Hematopoietic multipotent progenitor cell treated with erythropoietin and hydrocortisone succinate and interleukin-3 and kit ligand, for 15 days (in vitro differentiated cells): ENCODE measurements at places on chromosomes 12 and 14.

- DNase-seq, result no peak
Measured at GRCh38 chr14:91059576-91060350, 678 bp downstream of the RPS6KA5 start.

DNA sequence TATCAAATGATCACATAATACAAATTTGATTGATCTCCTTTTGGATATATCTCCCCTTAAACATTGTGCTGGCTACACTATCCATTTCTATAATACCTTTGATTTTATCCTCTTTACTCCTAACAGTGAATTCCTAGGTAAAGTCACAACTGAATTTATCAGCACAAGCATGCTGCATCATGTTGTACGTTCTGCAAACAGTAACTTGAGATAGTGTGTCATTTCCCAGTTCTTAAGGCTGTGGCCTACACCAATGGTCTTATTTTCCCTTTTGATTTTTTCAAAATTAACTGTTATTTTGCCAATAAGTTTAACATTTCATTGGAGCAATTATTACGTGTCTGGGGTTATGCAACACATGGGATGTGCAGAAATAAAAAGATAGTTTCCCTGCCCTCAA lies 24.8 kb downstream of the PRKCH start:
- DNase-seq, result no peak

- no peak for DNase-seq
Measured at GRCh38 chr12:32303174-32303549, 96.2 kb upstream of the FGD4 start.

DNA sequence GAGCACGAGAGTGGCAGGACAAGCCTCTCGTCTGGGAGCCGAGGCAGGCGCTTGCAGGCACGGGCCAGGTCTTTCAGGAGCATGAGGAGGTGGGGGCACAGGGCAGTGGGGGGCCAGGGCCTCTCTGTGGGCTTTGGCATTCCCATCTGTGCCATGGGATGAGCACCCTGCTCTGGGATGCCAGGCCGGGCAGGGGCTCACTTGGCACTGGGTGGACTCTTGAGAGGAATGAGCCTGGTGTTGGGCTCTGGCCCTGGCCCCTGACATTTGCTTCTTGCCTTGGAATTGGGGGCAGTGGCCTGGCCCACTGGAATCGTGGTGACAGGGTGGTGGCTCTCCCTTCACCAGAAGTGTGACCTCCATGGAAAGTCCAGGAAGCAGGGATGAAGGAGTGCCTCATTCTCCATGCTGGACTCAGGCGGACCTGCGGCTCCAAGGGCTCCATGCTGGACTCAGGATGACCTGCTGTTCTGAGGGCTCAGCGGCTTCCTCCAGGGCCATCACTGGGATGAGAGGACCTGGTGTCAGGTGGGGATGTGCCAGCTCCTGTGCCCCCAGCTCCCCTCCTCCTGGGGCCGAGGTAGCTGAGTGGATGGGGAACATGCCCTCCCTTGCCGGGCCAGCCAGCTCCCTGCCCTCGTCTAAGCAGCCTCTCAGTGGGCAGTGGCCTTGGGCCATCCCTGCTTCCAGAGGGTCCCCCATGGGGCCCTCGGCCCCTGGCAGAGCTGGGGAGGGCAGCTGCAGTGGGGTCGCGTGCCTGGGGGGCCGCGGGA lies 220.3 kb downstream of the KIF26A start:
- DNase-seq, result no peak

GRCh38 chr12:113727651-113728061 lies 238.5 kb downstream of the RBM19 start:
- DNase-seq, result no peak

GRCh38 chr14:27727251-27727770 lies 1039.3 kb upstream of the FOXG1 start:
- DNase-seq, result no peak

GRCh38 chr14:55867311-55867710 lies 250.9 kb upstream of the PELI2 start:
- no peak for DNase-seq

- DNase-seq, result no peak
Measured at GRCh38 chr14:106874350-106874749, 1348.0 kb downstream of the TMEM121 start.

DNA sequence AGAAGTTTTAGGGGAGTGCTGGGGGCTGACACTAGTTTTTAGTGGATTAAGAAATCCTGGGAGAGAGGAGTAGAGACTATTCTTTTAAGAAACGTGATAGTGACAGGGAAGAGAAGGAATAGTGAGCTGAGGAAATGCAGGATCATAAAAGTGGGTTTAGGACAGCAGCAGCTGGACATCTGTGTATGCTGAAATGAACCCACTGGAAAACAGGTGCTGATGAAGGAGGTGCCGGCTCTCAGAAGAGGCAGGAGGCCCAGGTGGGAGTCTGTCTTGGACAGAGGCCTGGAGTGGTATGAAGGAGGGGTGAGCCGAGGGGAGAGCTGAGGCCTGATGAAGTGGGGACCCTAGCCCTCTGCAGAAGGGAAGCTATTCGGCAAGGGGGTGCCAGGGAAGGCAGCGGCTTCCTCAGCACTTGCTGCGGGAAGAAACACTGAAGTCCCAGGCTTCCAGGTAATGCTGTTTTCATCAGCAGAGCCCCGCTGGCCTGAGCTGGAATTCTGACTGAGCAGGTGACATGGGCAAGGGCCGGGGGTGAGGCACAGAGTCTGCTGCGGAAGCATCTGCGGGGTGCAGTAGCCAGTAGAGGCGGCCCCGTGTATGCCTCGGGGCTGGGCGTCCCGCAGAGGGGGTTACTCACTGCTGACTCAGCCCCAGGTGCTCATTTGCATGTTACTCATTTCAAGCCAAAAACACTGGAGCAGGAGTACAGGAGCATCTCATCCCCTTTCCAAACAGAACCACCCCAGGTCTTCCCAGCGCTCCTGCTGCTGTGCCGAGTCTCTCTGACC lies 89.7 kb downstream of the TMCC3 start:
- DNase-seq, result no peak

DNA sequence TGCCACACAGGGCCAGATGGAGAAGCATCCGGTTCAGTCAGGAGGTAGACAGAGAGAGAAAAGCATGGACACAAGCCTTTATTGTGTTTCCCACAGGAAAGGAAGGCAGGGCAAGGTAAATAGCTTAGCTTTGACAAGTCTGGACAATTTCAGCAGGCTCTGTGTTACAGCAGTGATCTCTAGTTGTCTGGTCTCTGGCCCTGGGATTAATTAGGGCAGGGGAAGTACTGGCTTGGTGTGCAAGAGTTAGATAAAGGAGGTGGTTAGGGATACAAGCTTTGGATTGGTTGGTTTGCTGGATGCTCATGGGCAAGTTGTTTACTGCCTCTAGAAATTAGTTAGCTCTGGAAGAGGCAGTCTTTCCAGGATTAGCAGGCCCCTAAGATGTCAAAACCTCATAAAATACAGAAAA lies 15.1 kb upstream of the NGDN start:
- DNase-seq, result peak; percentile 50

GRCh38 chr14:96129128-96129736 lies 75.4 kb upstream of the BDKRB2 start:
- no peak for DNase-seq

- DNase-seq, result no peak
Measured at GRCh38 chr14:67942080-67942710, 122.6 kb downstream of the RAD51B start.

- DNase-seq, result no peak
Measured at GRCh38 chr12:119980242-119980641, 8.8 kb upstream of the BICDL1 start.

DNA sequence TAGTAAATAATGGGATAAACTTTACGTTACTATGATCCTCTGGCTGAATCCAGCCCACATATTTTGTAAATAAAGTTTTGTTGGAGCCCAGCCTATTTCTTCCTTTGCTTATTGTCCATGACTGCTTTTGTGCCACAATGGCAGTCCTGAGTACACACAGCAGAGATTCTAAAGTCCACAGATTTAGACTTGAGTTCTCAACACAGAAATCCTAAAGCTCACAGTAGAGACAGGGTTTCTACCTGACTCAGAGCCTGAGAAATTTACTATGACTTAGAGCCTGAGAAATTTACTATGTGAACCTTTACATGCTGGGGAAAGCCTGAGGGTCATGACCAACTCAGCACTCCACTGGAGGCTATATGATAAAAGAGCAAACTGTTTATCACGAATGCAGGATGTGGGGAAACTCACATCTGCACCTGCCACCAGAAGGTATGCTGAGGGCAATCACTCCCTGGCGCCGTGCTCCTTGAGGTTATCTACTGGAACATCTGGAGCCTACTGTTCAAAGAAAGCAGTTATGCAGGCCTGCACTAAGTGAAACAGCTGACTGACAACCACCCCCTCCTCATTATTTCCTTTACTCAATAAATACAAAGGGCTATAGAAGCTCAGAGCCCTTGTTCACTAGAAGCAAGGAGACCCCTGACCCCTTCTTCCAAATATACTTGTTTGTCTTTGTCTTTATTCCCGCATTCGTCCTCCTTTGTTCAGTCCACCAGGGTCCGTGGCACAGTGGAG lies 52.6 kb upstream of the BICD1 start:
- DNase-seq, result peak; percentile 80

- no peak for DNase-seq
Measured at GRCh38 chr12:87866578-87867292, 162.5 kb downstream of the C12orf50 start.

DNA sequence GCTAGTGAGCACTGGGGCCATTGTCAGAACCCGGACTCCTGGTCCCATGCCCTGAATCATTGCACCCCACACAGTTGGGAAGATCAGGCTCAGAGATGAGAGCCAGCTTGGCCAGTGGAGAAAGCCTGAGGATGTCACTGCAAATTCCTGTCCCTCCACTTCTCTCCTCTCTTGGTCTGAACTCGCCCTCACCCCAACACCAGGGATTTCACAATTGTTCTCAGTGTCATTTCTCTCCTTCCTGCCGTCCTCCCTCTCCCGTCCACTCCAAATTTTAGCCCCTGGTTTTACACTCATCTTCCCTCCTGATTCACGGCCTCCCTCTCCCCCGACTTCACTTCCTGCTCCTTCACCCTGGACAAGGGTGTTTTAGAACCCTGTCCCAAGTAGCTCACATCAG lies 11.1 kb downstream of the KRT75 start:
- DNase-seq, result no peak

- no peak for DNase-seq
Measured at GRCh38 chr14:91229743-91230200, 14.7 kb downstream of the GPR68 start.

- DNase-seq, result no peak
Measured at GRCh38 chr14:68463299-68463698, 329.6 kb downstream of the ZFP36L1 start.

DNA sequence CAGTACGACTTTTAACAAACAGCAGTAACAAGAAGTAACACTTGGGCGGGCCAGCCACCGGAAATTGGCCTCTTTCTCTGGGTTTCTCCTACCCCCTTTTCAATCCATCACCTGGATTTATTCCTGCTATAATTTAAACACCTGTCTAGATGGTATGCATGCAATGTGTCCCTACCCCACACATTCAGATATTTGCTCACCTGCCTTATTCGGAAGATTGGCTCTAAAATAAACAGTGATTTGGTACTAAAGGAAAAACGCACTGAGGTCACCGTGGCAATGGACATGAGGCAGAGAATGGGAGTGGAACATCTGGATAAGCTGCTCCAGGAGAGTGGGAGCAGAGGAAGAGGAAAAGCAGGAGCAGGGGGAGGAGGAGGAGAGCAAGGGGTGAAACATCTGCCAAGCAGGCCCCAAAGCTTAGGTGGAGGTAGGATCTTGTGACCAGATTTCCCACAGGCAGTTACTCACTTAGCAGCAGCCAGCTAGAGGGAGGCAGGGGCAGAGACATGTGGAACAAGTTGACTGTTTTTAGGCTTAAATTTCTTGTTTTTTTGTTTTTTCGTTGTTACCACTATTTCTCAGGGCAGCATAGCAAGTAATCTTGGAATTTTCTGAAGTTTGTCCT lies 150.9 kb downstream of the TTLL5 start:
- DNase-seq, result no peak

- peak; percentile 88 for DNase-seq
Measured at GRCh38 chr12:54988402-54989054, 4.0 kb upstream of the TESPA1 start.

DNA sequence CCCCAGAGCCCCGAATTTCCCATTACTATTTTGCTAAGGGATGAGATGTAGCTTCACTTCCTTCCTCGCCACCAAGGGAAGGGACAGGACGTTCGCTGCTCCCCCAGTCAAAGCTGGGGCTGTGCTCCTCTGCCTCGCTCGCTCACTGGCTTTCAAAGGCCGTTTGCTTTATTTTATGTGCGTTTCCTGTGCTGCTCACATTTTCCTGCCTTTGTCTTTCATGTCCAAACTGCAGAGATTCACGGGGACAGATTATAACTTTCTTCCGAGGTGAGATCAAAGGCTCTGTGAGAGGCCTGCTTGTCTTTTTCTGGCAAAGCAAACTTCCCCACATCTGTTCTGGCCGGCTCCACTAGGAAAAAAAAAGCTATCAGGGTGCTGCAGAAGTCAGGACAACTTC lies 76.0 kb upstream of the FZD10 start:
- DNase-seq, result no peak

- DNase-seq, result no peak
Measured at GRCh38 chr12:3259973-3260372, 182.8 kb downstream of the TSPAN9 start.

GRCh38 chr12:11702959-11703358 lies 53.5 kb downstream of the ETV6 start:
- DNase-seq, result no peak

GRCh38 chr14:102737402-102738372 lies 39.6 kb upstream of the TRAF3 start:
- no peak for DNase-seq

DNA sequence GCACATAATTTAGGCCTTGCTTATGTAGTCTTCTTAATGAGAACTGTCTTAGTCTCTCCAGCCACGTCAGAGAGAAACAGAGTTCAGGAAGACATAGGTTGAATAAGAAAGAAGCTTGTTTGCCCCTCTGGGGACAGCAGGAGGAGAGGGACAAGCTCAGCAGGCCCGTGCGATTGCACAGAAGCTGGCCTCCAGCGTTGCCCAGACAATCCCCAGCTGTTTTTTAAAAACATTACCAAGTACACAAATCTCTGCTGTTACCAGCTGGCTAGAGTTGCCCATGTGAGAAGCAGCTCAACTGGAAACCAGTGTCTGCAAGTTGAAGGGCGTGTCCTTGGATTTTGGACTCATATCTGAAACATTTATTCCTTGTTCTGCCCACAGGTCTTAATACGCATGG lies 232.6 kb downstream of the EFCAB11 start:
- no peak for DNase-seq

- DNase-seq, result no peak
Measured at GRCh38 chr14:53896726-53897125, 59.9 kb downstream of the BMP4 start.

GRCh38 chr12:124704619-124705018 lies 137.2 kb upstream of the NCOR2 start:
- no peak for DNase-seq

DNA sequence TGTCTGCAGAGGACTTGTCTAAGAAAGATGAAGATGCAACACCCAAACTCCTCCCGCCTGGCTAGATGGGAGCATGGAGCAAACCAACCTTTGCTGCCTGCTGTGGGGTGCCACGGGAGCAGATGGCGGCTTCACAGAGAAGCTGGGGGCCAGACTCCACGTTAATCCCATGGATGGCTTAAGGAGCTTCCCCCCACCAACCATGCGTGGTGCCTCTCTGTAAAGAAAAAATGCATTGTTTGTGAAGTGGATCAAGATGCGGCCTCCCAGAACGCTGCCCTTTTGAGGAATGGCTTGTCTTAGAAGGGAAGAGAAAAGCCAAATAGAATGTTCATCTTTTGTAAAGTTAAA lies 15.6 kb downstream of the MVK start:
- DNase-seq, result no peak

- peak; percentile 87 for DNase-seq
Measured at GRCh38 chr12:101696251-101697196, 916 bp upstream of the CHPT1 start.

GRCh38 chr14:73723797-73724661 lies 9.8 kb upstream of the PNMA1 start:
- DNase-seq, result no peak
